Upper lobe of left lung (tissue), 6 donors: ENCODE measurements at places on chromosomes 11 and 22. TPM values are rescaled to one million over a fixed set of nuclear protein-coding genes. Genes with fewer than 3 reads are reported as not detected.

GVQW3 gene
- 2.1 TPM for total RNA-seq

TMEM151A gene
- total RNA-seq = not detected

DNA sequence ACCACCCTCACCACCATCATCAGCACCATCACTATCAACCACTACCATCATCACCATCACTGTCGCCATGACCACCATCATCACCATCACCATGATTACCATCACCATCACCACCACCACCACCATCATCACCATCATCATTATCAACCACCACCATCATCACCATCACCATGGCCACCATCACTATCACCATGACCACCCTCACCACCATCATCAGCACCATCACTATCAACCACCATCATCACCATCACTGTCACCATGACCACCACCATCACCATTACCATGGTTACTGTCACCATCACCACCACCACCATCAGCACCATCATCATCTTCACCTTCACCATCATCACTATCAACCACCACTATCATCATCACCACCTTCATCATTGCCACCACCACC is 183.4 kb downstream of the SHANK2 start:
- H3K36me3 ChIP-seq = no peaks in the 10 kb centered on the region
- no peak overlapping the region for H3K4me3 ChIP-seq
- DNase-seq = no peak
- H3K4me1 ChIP-seq = no peaks in the 10 kb centered on the region
- no peak overlapping the region for H3K27ac ChIP-seq

DNA sequence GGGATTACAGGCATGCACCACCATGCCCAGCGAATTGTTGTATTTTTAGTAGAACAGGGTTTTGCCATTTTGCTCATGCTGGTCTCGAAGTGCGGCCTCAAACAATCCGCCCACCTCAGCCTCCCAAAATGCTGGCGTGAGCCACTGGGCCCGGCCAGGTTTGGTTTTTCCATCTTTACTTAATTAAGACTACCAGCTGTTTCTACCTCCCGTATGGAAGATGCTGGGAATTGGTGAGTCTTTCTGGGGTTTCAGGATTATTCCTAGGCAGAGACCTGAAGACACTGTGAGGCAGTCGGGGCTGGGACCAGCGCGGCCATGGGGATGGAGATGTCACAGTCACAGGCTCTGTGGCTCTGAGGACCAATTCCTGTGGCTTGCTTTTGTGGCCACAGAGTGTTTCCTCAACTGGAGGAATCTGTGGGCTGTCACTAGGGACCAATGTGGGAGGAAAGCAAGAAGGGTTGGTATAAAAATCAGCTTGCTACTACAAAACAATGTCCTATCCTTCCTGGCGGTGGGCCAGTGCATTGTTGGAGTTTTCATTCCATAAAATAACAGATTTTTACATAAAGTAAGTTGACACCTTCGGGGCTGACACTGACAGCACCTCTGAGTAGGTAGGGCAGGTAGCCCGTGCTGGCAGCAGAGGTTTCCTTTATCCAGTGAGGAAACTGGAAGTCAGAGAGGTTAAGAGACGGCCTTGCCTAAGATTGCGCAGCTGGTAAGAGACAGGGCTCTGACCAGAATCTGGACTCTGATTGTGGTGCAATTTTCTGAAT is 8.4 kb upstream of the FTH1 start:
- no peak overlapping the region for H3K4me3 ChIP-seq
- no peak for DNase-seq
- no peaks in the 10 kb centered on the region for H3K27me3 ChIP-seq
- peaks cover 82% of the 10 kb centered on the region for H3K4me1 ChIP-seq

- H3K4me3 ChIP-seq = no peak overlapping the region
- H3K36me3 ChIP-seq = peaks cover 15% of the 10 kb centered on the region
- DNase-seq = no peak
- H3K27ac ChIP-seq = peak overlapping the region; percentile 0
- H3K4me1 ChIP-seq = peaks cover 12% of the 10 kb centered on the region
- H3K27me3 ChIP-seq = no peaks in the 10 kb centered on the region
Observed at GRCh38 chr11:46445920-46446771, 54.6 kb upstream of the CHRM4 start.

- no peak for DNase-seq
- H3K27me3 ChIP-seq = no peaks in the 10 kb centered on the region
- no peaks in the 10 kb centered on the region for H3K36me3 ChIP-seq
- peaks cover 57% of the 10 kb centered on the region for H3K4me1 ChIP-seq
- H3K4me3 ChIP-seq = no peak overlapping the region
Observed at GRCh38 chr11:48031602-48032001, 51.2 kb downstream of the PTPRJ start.

- DNase-seq = no peak
- no peak overlapping the region for H3K27ac ChIP-seq
- no peaks in the 10 kb centered on the region for H3K36me3 ChIP-seq
- H3K4me1 ChIP-seq = peaks cover 37% of the 10 kb centered on the region
- no peak overlapping the region for H3K4me3 ChIP-seq
Observed at GRCh38 chr11:13308704-13309103, 31.1 kb downstream of the BMAL1 start.

DNA sequence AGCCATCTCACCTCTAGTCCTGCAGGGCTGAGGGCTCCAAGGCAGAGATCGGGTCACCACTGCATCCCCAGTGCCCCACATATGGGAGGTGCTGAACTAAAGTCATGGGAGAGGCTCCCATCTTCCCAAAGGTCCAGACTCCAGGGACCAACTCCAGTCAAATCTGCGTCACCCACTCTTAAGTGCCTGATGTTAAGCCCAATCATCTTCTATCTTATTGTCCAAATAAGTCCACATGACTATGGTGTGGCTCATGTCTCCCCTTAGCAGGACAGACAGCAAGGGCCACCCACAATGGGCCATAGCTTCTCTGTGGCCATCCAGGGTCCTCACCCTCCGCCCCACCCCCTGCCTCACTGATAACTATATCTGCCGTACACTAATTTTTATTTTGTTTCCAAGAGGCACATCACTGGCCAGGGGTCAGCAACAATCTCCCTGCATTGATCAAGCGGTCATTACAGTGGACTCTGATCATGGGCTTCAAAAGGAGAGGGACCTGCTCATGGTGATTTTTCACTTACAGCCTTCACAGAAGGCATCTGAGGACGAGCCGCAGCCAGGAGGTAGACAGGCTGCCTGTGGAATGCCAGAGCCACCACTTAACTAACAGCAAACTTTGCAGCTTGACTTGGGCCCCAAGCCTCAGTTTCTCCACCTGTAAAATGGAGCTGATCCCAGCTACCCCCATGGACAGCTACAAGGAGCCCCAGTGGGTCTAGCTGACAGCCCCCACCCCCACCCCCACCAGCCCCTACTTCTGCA is 23.3 kb downstream of the MYH9 start:
- peaks cover 100% of the 10 kb centered on the region for H3K4me1 ChIP-seq
- peak overlapping the region; percentile 79 for H3K27ac ChIP-seq
- DNase-seq = no peak
- H3K36me3 ChIP-seq = peaks cover 3% of the 10 kb centered on the region
